ENCODE measurements at places on chromosomes 11 and 22.

DNA sequence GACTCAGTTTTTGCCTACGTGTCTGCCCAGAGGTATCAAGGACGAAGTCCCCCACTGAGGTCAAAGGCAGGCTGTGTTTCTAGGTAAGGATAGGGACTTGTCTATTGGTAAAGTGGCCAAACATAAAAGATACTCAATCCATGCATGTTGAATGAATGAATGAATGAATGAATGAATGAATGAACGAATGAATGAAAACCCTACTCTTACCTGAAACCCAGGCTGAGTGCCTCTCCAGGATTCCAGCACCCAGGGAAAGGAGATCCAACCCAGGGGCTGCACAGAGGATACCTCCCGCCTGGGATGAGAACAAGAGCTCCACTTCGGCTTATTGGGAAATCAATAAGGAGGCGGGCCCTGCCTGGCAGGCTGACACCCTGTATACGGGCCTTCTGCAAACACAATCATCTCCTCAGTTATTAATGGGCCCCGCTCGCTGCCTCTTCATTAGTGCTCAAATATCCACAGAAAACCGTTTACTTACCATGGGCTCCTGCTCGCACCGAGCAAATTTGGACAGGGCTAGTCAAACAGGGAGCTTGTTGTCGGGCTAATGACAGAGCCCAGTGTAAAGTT lies 177.4 kb downstream of the BUD13 start:
- no peak for DNase-seq

DNA sequence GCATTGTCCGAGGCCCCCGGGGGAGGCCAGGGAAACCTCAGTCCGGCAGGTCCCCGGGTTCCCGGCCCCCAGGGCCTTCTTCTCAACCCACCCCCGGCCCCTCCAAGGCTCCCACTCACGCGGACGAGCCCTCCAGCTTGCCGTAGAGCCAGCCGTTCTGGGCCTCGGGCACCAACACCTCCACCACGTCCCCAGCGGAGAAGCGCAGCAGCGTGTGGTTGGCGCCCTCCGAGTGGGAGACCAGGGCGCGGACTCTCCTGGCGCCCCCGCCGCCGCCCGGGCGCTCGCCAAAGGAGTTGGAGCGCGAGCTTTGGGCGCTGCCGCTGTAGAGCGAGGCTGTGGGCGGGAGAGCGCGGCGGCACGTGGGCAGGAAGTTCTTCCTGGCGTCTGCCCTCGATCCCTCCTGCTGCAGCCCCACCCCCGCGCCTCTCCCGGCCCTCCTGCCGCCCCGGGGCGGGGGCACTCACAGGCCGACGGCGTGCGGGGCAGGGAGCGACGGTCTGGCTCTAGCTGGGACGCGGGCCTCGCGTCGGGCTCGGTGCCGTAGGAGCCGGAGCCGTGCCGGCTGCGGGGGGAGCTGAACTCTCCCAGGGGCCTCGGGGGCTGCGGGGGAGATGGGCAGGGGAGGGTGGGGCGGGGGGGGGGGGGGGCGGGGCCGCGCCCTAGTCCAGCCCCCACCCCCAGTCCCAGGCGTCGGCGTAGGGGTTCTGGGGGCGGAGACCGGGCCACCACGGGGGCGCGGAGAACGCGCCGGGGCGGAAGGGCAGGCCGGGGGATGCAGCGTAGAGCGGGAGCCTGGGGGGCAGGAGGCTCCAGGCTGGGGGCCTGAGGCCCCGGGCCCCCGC lies 4.9 kb upstream of the SLC16A8 start:
- no peak for DNase-seq

- DNase-seq = no peak
Measured at GRCh38 chr11:48073031-48073861, 92.9 kb downstream of the PTPRJ start.

- DNase-seq = no peak
Measured at GRCh38 chr22:27724709-27725108, 76.8 kb downstream of the MN1 start.

GRCh38 chr22:47225931-47226633 lies 463.6 kb downstream of the TBC1D22A start:
- no peak for DNase-seq

DNA sequence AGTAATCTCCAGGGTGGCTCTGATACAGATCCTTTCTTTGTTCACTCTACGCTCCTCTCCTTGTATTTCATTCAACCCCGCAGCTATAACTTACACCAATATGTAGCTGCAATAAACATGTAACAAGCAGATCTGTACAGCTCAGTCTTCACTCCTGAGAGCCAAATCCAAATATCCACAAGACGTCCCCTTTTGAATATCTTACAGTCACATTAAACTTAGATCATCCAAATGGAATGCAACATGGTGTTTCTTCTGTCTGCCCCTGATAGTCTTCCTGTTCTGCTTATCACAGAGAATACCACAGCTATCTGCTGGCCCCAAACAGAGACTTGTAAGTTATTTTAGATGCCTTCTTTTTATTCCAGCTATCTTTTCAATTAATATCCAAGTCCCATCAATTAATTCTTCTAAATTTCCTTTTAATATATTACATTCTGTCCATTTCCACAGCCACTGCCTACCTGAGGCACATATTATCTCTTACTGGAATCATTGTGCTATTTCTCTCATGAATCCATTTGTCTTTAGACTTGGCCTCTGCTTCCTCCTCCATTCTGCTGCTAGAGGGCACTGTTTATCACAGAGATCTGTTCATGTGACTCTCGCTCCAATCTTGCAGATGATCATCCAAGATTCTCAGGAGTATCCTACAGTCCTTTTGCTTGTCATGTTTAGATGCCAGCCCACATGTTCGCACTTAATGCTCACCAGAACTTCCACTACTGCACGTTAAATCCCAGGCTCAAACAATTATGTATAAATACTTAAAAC lies 908.6 kb downstream of the NTM start:
- DNase-seq = no peak

DNA sequence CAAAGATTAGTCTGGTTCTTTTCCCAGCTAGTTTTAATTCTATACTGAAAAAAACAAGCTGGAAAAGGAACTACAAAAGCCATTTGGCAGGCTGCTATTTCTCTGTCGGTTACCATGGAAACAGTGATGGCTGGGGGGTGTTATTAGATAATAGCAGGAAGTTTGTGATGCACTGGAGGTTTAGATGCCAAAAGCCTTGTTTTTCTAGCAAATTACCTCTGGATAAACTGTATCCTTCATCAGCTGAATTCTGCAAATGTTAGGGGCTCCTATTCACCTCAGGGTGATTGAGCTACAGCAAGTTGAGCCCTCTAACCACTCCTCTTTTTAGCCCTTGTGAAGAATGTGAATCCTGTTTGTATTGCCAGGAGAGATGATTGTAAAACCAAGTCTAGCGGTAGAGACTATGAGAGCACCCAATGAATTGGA lies 25.2 kb downstream of the ALKBH3 start:
- DNase-seq = peak; percentile 38

GRCh38 chr11:73475549-73476095 lies 99.4 kb downstream of the RELT start:
- DNase-seq = no peak

DNA sequence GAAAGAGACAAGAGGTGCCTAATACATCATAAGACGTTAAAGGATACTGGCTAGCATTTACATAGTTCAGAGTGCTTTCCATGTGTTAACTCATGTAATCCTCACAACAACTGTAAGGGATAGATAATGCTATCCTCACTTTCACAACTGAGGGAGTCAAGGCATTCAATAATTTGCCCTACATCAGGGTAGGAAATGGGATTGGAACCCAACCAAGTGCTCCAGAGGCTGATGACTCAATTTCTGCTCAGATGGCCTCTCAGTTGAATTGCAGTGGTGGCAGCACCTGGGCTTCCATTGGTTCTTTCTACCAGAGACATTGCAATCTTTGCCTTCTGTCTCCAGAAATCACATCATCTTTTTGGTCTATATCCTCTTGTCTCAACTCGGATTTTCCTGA lies 232.9 kb downstream of the ETS1 start:
- no peak for DNase-seq

GRCh38 chr22:48827904-48828555 lies 999.6 kb downstream of the BRD1 start:
- DNase-seq = no peak

DNA sequence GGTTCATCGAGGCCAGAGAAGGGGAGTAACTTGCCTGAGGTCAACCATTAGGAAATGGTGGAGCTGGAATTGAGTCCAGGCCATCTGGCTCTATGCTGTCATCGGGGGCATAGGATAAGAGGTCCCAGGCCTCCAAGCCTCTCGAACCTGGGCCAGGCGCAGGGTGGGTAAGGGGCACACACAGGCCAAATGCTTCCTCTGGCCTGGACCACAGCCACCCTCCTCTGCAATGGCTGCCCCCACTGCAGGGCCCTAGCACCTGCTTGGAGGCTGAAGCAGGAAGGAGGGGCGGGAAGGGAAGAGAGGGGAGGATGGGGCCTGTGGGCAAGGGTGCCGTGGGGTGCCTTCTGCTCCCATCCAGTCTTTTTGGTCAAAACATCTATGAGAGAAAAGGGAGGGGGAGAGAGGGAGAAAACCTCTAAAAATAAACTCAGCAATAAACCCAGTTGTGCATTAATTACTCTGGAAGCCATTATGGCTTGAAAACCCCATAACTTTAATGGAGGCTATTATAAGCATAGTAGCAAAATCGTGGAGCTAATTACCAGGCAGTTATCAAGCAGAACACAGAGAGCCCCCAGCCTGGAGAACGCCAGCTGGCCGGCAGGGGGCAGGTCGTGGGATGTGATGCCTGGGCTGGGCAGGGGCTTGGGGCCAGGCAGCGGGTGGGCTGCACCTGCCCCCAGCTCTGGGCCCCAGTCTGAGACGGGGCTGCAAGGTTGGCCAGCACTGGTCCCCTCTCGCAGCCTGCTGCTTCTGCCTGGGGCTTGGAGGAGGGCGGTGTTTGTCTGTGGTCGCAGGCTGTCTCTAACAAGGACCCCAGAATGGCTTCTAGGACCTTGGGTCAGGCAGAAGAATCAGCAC lies 21.1 kb downstream of the B3GAT1 start:
- no peak for DNase-seq

DNA sequence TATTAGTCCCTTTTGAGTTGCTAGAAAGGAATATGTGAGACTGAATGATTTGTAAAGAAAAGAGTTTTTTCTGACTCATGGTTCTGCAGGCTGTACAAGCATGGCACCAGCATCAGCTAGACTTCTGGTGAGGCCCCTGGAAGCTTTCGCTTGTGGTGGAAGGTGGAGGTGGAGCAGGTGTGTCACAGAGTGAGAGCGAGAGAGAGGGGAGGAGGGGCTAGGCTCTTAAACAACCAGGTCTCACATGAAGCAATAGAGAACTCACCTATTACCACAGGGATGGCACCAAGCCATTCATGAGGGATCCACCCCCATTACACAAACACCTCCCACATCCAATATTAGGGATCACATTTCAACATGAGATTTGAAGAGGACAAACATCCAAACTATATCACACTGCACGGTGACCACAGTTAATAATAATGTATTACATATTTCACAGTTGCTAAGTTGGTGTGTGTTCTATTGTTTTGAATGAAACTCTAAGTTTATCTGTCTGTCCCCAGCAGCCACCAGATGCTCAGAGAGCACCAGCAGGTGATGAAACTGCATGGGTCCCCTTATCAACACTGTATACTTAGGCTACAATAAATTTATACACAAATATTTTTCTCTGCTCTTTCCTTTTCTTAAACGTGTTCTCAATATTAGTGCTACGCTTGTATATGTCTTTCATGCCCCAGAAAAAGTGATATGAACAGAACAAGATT lies 14.1 kb downstream of the ZFP91 start:
- DNase-seq = no peak

DNA sequence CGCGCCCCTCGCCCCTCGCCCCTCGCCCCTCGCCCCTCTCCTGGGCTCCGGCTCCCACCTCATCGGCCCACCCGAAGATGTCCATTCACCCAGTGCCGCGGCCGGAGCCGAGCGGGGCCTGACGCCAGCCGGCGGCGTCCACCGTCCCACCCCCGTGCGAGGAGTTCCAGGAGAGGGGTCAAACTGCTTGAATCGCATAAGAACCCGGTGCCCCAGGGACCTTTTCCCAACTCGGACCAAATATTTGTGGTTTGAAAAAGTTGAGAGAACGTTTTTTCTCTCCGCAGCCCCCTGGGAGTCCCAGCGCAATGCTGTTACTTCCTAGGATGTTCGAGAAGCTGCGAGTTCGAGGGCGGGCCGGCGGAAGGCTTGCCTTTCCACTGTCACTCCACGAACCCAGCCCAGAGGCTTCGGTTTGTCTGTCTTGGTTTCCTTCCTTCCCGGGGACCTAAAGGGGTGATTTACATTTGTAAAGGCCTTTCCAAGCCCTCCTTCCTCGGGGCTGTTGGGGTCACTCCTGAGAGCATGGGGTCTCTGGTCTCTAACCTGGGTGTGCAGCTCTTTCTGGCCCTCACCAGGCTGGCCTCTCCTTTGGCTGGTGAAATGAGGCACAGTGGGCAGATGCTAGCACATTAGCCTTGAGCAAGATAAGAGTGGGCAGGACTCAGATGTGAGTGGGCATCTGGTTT lies 38.0 kb downstream of the ETS1 start:
- no peak for DNase-seq

- DNase-seq = no peak
Measured at GRCh38 chr22:49327411-49328117, 500.1 kb downstream of the BRD1 start.

GRCh38 chr11:15889363-15890030 lies 466.8 kb downstream of the SOX6 start:
- DNase-seq = no peak

GRCh38 chr22:25076336-25076735 lies 123.3 kb upstream of the CRYBB3 start:
- no peak for DNase-seq

DNA sequence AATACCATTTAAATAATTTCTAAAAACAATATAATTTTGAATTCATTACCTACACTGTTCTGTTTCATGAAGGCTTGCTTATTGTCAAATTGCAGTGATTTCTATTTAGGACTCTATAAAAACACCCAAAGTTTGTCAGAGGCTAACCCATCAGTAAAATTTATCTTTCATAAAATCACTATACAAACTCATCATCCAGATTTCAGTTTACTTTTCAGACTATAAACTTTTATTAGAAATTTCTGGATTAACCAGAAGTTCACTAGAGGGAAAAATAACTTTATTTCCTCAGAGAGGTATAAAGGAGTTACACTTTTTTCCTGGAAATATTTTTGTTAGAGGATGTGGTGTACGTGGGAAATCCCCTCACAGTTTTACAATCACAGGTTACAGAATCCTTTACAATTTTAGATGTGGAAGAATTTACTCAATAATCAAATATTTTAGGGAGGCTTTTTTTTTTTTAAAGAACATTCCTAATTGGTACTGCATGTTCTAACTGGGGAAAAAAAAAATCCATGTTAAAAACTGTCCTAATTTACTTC lies 176.7 kb downstream of the SWAP70 start:
- DNase-seq = no peak

DNA sequence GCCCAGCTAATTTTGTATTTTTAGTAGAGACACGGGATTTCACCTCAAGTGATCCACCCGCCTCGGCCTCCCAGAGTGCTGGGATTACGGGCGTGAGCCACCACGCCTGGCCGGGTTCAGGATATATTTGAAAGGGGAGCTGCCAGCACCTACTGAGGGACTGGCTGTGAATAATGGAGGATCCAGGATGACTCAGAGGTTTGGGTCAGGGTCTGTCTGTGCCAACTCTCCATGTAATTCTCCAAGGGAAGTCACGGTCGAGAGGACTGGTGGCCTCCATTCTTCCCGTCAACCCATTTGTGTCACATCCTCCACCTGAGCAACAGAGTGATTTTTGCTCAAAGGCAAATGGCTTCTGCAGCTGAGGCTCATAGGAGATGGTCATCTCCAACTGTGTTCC lies 3.6 kb upstream of the ARRB1 start:
- no peak for DNase-seq

- DNase-seq = no peak
Measured at GRCh38 chr11:66541892-66542291, 4.0 kb downstream of the ZDHHC24 start.

GRCh38 chr11:102591160-102591718 lies 33.9 kb downstream of the MMP20 start:
- DNase-seq = no peak

GRCh38 chr11:112279901-112280267 lies 19.2 kb upstream of the PLET1 start:
- DNase-seq = no peak

Measured in NCI-H1694 (cell line).